Mucosa of descending colon (tissue), 3 donors: ENCODE measurements at places on chromosomes 1 and 21.
A peak's percentile ranks its signal among the peaks of the same experiment; 100 is the strongest.

DNA sequence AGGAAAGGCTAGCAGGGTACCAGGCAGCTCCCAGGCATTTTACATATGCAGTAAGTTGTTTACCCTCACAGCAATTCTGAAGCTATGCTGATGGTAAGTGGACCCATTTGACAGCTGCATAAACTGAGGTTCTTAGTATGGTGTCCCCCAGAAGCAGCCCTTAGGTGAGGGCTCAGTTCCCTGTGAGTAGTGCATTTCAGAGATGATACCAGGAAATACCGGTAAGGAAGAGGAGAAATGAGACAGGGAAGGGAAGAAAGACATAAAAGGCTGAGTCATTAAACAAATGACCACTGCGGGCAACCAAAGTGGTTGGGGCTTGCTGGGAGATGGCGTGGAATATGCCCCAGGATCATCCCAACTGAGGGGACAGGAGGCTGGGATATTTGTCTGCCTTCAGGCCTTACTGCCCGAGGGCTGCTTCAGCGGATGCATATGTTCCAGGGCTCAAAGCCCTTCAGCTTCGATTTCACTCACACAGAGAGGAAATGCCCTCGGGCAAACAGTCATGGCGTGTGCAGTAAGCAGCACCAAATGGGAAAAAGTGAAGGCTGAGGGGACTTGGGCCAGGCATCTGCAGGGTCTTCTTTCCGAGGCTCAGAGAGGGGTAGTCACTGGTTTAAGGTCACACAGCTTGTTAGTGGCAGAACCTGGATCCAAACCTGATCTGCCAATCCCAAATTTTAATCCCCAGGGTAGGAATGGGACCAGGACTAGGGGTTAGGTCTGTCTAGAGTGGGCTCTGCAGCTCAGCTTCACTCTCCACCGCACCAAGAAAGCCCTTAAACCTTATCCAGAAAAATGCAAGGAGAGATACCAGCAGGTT, 133.7 kb upstream of the RUNX3 start:
- no peak for DNase-seq

DNA sequence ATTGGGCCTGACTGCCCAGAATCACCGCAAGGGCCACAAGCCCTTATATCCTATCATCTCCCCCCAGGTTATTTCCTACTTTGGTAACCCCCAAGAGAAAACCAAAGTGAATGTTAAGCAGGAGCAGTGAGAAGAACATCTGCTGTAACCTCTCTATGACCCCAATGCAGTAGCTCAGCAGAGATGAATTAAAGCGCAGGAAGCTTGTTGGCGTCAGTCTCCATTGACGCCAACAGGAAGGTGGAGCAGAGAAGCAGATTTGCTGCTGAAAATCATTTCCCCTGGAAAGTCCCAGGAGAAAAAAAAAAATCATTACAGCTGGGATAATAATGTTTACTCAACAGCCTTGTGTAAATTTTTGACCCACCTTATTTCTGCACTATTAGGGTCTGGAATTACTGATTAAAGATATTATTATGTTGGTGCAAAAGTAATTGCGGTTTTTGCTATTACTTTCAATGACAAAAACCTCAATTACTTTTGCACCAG, 33.2 kb upstream of the FAM163A start:
- DNase-seq: no peak

GRCh38 chr1:12397462-12398450, 167.9 kb downstream of the VPS13D start:
- no peak for DNase-seq

- DNase-seq: peak; percentile 34
Observed at GRCh38 chr1:6208723-6209660, 3.1 kb downstream of the RNF207 start.

GRCh38 chr21:15539376-15539775, 190.4 kb upstream of the USP25 start:
- DNase-seq: no peak

- no peak for DNase-seq
Observed at GRCh38 chr1:50438945-50439344, 15.7 kb upstream of the DMRTA2 start.
